LoVo (cell line): ENCODE measurements at places on chromosomes 2 and 18.
A peak's percentile ranks its signal among the peaks of the same experiment; 100 is the strongest.

DNA sequence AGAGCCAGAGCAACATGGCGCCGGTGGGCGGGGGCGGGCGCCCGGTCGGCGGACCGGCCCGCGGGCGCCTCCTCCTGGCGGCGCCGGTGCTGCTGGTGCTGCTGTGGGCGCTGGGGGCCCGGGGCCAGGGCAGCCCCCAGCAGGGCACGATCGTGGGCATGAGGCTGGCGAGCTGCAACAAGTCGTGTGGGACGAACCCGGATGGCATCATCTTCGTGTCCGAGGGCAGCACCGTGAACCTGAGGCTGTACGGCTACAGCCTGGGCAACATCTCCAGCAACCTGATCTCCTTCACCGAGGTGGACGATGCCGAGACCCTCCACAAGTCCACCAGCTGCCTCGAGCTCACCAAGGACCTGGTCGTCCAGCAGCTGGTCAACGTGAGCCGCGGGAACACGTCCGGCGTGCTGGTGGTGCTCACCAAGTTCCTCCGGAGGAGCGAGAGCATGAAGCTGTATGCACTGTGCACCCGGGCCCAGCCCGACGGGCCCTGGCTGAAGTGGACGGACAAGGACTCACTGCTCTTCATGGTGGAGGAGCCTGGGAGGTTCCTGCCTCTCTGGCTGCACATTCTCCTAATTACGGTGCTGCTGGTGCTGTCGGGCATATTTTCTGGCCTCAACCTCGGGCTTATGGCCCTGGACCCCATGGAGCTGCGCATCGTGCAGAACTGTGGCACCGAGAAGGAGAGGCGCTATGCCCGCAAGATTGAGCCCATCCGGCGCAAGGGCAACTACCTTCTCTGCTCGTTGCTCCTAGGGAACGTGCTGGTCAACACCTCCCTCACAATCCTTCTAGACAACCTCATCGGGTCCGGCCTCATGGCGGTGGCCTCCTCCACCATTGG is 507 bp downstream of the CNNM4 start:
- peak; percentile 12 for DNase-seq

- DNase-seq: no peak
Observed at GRCh38 chr18:28132084-28132483, 44.8 kb downstream of the CDH2 start.

- no peak for DNase-seq
Observed at GRCh38 chr2:226087505-226088365, 688.2 kb downstream of the NYAP2 start.

GRCh38 chr2:33060405-33060804 is 113.7 kb downstream of the LTBP1 start:
- DNase-seq: no peak

- DNase-seq: no peak
Observed at GRCh38 chr18:74567822-74568221, 29.8 kb upstream of the ZNF407 start.

- DNase-seq: no peak
Observed at GRCh38 chr18:76572518-76573247, 77.6 kb upstream of the ZNF516 start.

GRCh38 chr2:186103276-186103675 is 364.7 kb downstream of the FSIP2 start:
- DNase-seq: no peak

- DNase-seq: no peak
Observed at GRCh38 chr2:120313695-120314615, 32.0 kb upstream of the INHBB start.

- no peak for DNase-seq
Observed at GRCh38 chr2:28565720-28566295, 69.9 kb downstream of the PLB1 start.

DNA sequence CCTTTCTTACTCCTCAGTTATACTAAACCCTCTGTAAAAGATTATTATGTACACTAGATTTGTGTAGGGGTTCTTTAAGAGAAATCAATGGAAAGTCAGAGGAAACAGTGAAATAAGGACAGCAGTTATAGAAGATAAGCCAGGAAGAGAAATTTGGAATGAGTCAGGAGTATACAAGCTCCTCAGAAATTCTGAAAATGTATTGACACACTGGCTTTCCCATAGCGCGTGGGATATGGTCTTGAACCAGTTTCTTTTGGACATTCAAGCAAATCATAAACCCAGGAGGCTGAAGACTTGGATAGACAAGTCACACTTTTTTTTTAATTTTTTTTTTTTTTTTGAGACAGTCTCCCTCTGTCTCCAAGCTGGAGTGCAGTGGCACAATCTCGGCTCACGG is 316.1 kb upstream of the MMADHC start:
- no peak for DNase-seq

DNA sequence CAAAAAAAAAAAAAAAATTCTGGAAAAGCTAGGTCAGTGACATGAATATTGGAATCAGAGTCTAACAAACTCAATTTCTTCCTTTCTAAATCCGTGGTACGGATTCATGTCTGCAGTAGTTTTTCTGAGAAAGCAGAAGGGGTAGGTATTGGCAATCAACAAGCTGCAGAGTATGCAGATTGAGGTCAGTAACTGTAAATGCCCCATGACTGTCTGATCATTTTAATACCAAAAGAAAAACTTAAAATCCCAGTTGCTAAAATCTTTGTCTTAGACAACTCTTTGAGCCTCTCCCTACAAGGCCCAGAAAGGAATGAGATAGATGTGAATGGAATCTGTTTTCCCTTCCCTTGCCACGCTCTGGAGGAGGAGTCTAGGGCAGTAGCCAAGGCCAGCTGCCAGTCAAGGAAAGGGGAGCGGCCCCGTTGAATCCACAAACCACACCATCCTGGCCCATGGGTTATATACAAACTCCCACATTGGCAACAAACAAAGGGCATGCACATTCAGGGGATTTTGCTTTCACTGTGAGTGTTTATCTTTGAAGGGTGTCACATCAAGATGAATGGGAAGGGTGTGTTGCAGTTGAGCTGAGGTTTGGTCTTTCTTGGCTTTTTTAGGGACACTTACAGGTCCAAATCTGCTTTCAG is 6.1 kb upstream of the CASP8 start:
- DNase-seq: peak; percentile 46

GRCh38 chr2:47072018-47072691 is 83.0 kb downstream of the STPG4 start:
- no peak for DNase-seq

- peak; percentile 55 for DNase-seq
Observed at GRCh38 chr2:230774348-230774951, 61.8 kb downstream of the CAB39 start.

- DNase-seq: no peak
Observed at GRCh38 chr2:241379481-241380480, 23.7 kb downstream of the FARP2 start.

DNA sequence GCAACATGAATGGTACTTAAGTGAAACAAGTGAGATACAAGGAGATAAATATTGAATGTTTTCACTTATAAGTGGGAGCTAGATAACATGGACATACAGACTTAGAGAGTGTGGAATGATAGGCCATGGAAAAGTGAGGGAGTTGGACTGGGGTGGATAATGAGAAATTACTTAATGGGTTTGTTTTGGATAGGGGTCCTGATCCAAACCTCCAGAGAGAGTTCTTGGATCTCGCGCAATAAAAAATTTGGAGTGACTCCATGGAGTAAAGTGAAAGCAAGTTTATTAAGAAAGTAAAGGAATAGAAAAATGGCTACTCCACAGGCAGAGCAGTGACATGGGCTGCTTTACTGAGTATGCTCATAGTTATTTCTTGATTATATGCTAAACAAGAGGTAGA is 508.9 kb downstream of the CNTNAP5 start:
- no peak for DNase-seq

DNA sequence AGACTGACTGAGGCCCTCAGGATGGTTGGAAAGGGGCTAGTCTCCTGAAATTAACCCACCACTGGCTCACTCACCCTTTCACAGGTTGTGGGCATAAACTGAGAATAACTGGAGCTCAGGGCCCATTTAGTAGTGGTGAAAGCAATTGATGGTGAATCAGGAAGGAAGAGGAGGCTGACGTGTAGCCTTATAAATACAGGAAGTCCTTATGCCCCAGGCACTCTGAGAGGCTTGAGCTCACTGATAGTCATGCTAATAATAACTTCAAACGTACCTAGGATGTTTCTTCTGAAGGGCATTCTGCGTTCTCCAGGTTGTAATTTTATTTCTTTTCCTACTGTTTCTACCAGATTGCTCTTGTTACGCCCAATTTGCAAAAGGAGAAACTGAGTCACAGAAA is 328.4 kb downstream of the CLIP4 start:
- no peak for DNase-seq

DNA sequence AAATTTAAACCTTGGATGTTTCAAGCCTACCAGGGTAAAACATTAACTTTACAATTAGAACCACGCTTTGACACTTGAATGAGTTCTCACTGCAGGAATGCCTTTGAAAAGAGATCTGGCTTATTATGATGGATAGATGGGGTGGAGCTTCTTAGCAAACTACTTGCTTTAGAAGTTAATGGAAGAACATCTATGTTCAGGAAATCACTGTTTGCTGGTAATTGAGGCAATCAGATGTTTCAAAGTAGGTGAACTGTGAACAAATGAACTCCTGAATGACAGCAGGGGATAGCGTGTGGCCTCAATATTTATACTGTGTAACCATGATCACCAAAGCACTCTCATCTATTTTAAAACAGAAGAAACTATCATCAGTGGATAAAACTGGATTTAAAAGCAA is 383.6 kb downstream of the PIK3C3 start:
- DNase-seq: no peak

GRCh38 chr18:78683191-78684010 is 296.2 kb upstream of the SALL3 start:
- no peak for DNase-seq

DNA sequence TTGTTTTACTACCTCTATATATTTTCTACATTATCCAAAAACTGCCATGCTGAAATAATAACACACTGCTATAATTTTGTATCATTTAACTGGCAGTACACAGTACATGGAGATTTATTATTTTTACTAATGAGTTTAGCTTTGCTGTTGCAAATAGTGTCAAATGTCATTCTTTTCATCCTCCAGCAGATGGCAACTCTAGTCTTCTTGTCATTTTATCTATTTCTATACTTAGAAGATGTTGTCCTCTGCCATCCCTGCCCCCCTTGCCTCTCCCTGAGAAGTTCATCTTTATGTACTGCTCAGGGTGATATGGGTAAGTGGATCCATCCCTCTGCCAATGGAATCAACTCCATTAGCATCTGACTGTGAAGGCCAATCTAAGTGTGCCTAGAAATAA is 21.7 kb upstream of the LRRTM1 start:
- peak; percentile 12 for DNase-seq

- no peak for DNase-seq
Observed at GRCh38 chr2:12484536-12485115, 232.1 kb upstream of the TRIB2 start.

- no peak for DNase-seq
Observed at GRCh38 chr18:78627551-78628346, 351.9 kb upstream of the SALL3 start.

GRCh38 chr2:238973038-238973739 is 125.3 kb downstream of the TWIST2 start:
- no peak for DNase-seq

DNA sequence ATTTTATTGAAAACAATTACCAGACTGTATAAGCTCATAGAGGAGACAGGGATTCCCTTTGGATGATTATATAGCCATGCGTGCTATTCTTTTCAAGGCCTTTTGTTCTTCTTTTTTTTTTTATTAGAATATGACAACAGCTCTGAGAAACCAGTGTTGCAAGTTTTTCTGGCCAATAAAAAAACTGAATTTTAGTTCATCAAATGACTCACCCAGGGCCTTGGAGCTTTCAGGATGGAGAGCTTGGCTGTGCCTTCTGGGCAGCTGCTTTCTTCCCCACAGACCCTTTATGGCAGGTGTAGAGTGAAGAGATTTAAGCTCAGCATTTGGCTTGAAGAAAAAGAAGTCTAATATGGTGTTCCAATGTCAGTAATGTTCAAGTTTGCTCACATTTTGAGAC is 497.9 kb upstream of the FANCL start:
- DNase-seq: no peak

GRCh38 chr18:9741793-9742523 is 33.9 kb downstream of the RAB31 start:
- DNase-seq: peak; percentile 11

GRCh38 chr2:228048838-228049490 is 132.5 kb downstream of the SPHKAP start:
- DNase-seq: peak; percentile 38

- no peak for DNase-seq
Observed at GRCh38 chr2:167575276-167575675, 672.1 kb downstream of the STK39 start.

GRCh38 chr2:71839826-71840225 is 307.8 kb downstream of the CYP26B1 start:
- DNase-seq: no peak

DNA sequence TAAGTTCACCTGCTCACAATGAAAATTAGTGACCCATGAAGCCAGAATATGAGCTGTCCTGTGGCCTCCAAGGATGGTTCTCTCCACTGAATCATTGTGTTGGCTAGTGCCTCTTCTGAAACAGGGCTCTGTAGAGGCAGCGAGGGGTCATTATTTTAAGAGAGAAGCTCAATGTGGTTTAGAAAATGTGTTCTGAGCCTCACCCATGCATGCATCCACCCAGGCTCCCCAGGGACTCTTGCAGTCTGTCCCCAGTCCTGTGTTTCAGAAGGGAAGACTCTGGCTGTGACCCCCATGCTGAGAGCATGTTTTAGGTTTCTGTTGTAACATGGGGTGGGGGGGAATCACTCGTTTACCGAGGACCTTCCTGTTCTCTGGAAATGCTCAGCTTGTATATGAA is 135.2 kb downstream of the RNF144A start:
- DNase-seq: no peak

- no peak for DNase-seq
Observed at GRCh38 chr2:241025639-241026038, 27.2 kb downstream of the SNED1 start.

DNA sequence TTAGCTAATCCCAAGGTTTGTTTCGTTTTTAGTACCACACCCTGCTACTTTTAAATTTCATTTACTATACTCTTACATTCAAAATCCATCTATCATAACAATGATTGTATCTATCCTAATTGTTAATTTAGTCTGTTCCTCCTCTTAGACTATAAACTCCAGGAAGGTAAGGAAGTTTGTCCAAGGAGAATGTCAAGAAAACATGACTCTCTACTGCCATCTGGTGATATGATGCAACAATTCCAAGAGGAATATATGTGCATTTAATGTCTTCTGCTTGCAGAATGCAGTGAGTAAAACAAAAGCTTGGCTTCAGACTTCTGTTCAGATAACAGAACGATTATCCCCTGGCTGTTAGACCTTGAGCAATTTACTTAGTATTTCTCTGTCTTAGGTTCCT is 1267.1 kb downstream of the LRP1B start:
- peak; percentile 57 for DNase-seq

DNA sequence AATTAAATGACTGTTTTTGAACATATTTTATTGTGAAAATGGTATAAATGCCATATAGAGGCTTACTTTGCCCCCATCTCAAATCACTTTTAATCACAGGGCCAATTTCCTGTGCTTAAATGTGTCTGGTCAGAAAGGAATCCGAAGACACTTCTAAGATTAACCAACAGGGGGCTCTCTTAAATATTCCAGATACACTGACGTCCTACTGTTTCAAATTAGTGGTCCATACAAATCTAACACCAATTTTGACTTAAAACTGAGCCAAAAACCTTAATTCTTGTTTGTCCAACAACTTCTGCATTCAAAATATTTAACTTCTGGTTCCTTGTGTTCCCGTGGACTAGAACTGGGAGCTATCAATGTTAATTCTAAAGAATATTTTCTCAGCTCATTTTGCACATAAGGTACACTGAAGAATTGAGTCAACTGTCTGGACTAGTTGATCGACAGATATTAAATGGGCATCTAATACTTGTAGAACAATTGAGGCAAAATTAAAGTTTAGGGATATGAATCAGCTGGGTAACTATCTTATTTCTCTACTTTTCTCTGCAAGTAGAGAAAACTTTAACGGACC is 557.5 kb downstream of the ARHGAP15 start:
- peak; percentile 35 for DNase-seq
